ENCODE measurements at places on chromosomes 3 and 15.

- no peak for DNase-seq
Measured at GRCh38 chr15:53918180-53919079, 59.8 kb upstream of the UNC13C start.

DNA sequence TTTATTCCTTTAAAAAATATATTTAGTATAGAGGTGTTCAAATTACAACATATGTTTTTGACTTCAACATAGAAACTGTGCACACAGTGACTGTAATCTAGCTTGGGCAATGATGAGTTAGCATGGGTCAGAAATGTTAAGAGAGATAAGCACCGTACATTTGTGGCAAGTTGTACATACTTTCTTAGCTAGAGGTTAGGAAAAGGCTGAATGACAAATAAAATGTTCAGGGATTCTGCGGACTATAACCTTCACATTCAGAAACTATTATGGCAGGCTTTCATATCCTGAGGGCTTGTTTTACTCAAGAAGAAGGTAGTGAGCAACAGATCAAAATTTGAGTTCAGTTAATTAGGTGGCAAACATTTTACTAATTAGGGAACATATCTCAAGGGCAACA is 379.7 kb upstream of the EPHA6 start:
- DNase-seq, result no peak

DNA sequence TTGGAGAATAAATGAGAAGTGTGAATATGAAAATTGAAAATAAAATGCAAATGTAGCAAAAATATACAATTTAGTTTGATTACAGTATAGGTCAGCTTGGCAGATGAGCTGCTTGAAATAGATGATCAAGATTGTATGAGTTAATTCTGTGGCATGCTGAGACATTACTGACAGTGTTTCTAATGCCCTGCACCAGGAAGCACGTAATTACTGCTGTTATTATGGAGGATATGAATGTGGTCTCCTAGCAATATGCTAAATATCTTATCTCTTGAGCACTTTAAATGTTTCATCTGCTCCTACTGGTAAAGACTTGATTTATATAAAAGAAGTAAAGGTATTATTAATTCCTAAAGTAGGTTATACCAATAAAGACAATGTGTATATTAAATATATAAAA is 1015.5 kb downstream of the PLOD2 start:
- DNase-seq, result no peak

- DNase-seq, result no peak
Measured at GRCh38 chr3:16012086-16012485, 162.4 kb upstream of the GALNT15 start.

DNA sequence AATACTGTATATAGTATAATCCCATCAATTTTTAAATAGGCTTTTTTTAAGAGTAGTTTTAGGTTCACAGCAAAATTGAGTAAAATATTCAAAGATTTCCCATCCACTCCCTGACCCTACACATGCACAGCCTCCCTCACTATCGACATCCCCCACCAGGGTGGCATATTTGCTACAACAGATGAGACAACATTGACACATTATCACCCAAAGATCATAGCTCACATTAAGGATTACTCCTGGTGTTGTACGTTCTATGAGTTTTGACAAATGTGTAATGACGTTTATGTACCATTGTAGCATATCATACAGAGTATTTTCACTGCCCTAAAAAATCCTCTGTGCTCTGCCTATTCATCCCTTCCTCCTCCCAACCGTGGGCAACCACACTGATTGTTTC is 39.3 kb downstream of the LHFPL4 start:
- no peak for DNase-seq

DNA sequence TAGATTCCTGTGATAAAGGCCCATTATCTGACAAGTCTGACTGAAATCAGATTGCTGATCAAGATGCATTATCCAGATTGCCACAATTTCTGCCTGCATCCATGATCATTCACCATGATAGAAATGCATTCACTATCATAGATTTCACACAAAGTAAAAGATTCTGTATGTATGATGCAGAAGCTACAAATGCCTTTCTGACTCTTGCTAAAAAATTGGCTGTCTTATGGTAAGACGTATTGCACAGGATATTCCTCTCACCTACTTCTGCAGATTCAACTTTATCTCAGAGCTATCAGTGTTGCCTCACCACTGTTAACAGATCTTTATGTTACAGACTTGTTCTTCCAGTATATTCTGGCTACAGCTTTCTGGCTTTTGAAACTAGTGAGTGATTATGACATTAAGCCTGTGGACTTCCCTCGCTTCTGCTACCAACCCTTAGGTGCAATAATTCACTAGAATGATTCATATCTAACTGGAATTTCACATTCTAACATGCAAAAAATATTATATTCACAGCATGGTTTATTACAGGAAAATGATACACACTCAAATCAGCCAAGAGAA is 955.3 kb downstream of the EPHA3 start:
- no peak for DNase-seq

DNA sequence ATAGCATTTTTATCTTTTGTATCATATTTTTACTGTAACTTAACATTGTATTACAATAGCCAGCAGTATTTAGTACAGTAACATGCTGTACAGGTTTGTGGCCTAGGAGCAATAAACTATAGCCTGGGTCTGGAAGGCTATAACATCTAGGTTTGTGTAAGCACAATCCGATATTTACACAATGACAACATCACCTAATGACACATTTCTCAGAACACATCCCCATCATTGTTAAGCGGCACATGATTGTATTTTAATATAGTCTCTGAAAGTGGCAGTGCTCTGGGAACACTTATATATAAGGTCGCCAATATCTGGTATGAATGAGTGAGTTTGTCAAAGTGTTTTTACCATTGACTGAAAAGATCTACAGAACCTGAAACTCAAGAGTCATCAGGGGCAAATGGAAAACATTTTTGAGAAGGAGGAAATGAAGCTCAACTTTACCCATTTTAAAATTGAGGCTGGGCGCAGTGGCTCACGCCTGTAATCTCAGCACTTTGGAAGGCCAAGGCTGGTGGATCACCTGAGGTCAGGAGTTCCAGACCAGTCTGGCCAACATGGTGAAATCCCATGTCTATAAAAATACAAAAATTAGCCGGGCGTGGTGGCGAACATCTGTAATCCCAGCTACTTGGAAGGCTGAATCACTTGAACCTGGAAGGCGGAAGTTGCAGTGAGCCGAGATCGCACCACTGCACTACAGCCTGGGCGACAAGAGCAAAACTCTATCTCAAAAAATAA is 38.8 kb upstream of the TNFSF10 start:
- DNase-seq, result no peak

DNA sequence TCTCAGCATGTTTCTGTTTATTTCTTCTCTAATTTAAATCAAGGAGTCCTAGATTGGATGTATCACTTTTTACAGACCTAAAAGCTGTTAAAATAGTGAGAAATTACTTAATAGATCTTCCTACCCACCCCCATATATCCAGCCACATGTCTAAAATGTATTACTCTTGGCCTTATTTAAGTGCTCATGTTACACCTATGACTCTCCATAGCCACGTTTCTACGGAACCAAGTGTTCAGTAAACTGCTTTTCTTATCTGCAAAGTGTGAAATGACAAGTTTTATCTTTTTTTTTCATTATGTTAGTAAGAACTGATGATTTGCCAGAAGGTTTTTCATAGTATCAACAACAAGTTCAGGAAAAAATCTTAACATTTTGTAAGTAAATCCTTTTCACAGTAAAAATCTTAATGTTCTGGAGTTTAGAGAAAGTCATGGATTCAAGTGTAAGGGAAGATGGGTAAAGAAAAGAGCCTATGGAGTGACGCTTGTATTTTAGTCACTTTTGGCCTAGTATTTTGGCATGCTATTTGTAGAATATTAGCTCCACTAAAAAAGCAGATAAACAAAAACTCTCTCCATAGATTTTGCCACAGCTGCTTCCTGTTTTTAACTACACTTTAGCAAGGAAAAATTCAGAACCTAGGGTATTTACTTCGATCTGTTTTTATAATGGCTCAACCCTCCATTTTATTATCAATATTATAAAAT is 41.2 kb upstream of the IGSF10 start:
- no peak for DNase-seq

DNA sequence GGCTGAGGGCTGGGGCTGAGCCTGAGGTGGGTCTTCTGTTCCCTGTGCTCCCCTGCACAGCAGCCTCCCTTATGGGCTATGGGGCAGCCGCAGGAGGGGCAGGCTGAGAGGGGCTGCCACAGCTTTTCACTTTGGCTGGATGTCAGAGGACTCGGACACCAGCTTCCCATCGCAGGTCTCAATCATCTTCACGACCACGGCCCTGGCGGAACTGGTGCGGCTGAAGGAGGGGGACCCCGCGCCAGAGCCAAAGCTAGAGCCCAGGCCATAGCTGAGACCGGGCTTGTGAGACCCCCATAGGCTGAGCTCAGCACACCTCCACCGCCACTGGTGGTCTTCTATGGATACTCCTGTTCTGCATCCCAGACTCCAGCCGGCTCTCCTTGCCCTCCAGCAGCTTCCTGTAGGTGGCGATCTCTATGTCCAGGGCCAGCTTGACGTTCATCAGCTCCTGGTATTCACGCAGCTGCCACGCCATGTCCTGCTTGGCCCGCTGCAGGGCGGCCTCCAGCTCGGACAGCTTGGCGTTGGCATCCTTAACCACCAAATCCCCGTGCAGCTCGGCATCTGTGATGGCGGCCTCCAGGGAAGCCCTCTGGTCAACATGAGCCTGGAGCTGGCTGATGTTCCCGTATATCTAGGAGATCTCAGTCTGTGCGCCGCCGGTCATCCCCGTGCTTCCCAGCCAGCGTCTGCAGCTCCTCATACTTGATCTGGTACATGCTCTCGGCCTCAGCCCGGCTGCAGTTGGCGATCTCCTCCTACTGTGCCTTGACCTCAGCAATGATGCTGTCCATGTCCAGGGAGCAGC is 181.7 kb upstream of the SYNPR start:
- DNase-seq, result no peak

- no peak for DNase-seq
Measured at GRCh38 chr3:93969997-93970396, 3.7 kb downstream of the PROS1 start.

DNA sequence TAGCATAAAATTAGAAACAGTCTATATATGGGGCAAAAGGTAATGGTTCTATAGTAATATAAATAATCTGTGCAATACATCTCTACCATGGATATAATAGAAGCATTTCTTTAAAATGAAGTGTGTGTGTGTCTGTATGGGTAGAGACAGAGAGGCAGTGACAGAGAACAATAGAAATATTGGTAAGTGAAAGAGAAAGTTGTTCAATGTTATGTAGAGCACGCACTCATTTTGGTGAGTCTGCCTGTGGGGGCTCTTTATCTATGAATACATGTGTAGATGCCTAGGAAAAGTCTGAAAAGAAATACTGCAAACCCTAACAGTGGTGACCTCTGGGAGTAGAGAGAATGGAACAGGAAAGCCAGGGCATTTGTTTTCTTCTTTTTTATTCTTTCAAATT is 182.6 kb downstream of the STAC start:
- no peak for DNase-seq

DNA sequence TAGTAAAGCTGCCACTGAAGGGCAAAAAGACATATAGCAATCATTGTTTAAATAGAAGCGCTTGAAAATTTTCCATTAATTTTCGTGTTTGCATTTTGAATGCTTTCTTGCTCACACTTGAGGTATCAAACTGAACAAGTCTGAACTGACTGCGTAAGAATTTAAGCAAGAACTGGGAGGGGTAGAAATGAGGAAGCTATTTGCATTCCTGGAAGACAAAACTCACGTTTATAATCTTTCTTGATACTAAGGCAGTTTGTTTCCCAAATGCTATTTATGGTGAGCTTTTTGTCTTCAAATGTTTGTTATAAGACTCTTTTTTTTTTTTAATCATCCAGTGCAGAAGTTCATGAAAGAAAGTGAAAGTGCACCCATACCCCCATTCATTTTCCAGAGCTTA is 499.8 kb upstream of the TPRG1 start:
- DNase-seq, result no peak

DNA sequence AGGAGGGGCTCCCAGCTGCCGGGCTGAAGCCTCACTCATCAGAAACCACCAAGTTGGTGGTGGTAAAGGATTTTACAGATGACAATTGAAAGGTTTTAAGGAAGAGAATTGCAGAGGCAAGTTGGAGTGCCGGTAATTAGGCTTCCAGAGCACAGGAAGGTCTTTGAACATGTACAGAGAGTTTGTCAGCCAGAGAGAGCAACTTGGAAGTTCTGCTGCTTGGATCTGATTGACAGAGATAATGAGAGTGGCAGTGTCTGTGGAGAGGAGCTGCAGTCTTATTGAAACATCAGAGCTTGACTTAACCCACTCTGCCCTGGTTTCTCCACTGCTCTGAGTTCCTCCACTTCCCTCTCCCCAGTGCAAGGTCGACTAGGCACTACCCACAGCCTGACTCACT is 448.6 kb downstream of the EPHB1 start:
- no peak for DNase-seq

- DNase-seq, result no peak
Measured at GRCh38 chr15:26260517-26261133, 397.5 kb upstream of the ATP10A start.

DNA sequence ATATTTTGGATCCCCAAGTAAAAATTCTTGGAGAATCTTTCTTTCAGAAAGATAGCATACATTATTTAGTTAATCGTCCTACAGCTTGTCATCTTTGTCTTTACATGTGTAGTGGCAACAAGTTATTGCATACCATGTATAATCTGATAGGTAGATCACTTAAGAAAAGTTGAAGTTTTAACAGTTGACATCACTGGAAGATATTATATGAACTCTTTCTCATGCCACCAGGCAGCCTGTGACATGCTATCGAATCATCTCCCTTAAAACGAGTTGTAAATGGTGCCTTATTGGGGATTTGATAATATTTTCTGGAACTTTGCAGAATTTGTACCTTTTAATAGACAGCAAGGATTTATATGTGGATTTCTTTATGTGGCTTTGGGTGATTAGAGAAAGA is 8.7 kb downstream of the U2SURP start:
- no peak for DNase-seq

DNA sequence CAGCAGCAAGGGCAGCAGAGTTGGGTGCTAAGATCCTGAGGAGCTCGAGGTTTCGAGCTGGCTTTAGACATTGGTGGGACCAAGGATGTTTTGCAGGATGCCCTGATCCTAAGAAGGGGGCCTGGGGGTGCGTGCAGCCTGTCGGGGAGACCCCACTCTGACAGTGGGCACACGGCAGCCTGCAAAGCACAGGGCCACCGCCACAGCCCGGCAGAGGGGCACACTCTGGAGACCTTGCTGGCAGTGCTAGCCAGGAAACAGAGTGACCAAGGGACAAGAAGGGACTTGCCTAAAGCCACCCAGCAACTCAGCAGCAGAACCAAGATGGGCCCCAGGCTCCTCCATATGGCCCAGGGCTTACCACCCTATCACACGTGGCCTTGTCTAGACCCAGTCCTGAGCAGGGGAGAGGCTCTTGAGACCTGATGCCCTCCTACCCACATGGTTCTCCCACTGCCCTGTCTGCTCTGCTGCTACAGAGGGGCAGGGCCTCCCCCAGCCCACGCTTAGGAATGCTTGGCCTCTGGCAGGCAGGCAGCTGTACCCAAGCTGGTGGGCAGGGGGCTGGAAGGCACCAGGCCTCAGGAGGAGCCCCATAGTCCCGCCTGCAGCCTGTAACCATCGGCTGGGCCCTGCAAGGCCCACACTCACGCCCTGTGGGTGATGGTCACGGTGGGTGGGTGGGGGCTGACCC is 18.8 kb downstream of the SEC61A1 start:
- no peak for DNase-seq
